Cortex of kidney (tissue), 1 donor: ENCODE measurements at places on chromosomes 13 and 19.

GRCh38 chr13:39943711-39944110 lies 288.2 kb downstream of the COG6 start:
- no peak for DNase-seq

DNA sequence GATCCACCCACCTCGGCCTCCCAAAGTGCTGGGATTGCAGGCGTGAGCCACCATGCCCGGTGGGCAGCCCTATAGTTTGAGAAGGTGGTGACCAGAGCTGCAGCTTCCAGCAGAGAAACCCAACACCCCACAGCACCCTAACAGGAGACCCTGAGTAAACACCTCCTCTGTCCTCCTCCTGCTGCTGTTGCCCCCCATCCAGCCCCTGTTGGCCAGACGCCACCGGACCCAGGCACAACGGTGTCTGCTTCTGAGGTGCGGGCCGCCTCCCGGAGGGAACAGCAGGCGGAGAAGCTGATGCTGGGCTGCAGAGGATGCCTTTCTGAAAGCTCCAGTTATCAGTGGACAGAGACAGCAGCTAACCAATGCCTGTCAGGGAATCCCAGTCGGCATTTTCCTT lies 175.5 kb downstream of the COL4A1 start:
- DNase-seq, result no peak

- no peak for DNase-seq
These were observed 857 bp upstream of the MAP2K7 start for GRCh38 chr19:7902796-7903243.

DNA sequence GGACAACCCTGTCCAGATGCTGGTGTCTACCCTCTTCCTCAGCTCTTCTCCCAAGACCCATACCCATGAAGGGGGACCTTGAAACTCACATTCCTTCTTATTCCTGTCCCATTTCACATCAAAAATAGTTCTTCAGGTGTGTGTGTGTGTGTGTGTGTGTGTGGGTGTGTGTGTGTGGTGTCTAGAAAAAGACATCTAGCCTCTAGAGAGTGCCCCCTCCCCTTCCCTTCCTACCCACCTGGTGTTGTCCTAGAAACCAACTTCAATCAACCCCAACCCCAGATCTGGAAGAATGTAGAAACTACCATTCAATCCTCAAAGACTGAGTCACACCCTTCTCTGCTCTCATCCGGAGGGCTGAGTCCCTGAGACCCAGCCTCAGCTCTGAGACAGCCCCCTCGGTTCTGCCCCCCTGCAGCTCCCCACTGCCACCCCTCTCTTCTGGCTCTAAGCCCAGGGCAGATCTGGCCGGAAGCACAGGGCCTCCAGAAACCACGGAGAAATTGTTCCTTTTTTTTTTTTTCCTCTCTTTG lies 3.5 kb downstream of the KCNN4 start:
- DNase-seq, result no peak
